Activated CD8-positive, alpha-beta T cell treated with anti-CD3 and anti-CD28 coated beads for 36 hours (primary cell): ENCODE measurements at places on chromosomes 11 and 22.

GRCh38 chr11:113504071-113504470, 28.9 kb upstream of the DRD2 start:
- no peak for DNase-seq

GRCh38 chr11:48011102-48011797, 30.9 kb downstream of the PTPRJ start:
- no peak for DNase-seq

GRCh38 chr11:15217416-15217815, 102.7 kb downstream of the INSC start:
- DNase-seq, result no peak

DNA sequence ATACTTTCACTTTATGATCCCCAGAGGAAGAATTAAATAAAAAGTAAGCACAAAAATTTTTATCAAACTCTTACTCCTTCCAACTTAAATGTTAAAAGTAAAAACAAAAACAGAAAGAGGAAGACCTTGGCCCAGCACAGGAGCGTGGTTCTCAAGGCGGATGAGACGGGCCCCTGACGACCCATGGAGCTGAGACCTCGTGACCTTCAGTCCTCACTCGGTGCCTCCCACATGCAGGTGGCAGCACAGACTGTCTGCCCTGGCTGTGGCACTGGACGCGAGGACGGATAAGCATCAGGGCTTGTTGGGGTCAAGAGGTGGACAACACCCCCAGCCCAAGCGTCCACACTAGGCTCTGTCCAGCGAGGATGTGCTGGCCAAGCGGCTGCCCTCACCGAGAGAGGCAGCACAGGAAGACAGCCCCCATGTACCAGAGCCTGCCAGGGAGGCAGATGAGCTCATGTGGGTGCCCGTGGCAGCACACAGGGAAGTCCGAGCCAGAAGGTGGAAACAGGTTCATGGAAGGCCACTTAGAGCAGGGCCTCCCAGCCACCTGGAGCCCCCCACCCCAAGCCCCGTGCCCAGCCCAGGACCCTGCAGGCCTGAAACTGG, 1389.8 kb downstream of the TBC1D22A start:
- DNase-seq, result no peak

DNA sequence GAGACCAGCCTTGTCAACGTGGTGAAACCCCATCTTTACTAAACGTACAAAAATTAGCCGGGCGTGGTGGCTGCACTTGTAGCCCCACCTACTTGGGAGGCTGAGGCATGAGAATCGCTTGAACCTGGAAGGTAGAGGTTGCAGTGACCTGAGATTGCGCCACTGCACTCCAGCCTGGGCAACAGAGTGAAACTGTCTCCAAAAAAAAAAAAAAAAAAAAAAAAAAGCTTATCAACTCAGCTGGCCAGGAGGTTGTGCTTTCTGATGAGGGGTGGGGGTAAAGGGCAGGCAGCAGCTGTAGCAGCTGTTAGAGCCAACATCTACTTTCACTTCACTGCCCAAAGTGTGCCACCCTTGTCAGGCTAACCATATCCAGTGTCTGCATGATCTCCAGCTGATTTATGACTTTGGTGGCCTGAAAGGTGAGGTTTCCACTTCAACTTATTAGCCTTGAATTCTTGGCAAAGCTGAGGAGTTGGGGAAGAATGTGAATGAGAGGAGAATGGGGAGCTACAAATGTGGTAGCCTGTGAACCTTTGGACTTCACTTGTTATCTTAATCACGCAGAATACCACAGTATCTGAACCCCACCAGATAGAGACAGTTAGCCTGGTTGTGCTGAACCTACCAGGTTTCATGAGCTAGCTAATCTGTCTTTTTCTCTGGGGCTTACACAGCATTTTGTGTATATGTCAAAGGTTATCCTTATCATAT, 19.6 kb downstream of the RNF121 start:
- no peak for DNase-seq

DNA sequence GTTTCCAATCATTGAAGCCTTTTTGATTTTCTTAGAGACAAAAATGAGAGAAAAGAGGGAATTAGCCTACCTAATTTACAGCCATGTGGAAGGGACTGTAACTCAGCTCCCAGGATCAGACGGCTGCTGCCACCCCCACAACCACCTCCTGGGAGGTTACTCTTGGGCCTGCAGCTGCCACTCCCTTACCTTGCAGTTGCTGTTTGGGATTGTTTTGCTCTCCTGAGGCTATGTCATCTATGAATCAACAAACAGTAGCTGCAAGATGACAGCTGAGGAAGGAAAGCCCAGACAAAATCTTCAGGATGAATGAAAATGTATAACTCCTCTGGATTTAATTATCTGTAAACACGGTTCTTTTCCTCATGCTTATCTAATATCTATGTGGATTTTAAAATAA, 28.0 kb upstream of the ZC3H12C start:
- DNase-seq, result no peak

DNA sequence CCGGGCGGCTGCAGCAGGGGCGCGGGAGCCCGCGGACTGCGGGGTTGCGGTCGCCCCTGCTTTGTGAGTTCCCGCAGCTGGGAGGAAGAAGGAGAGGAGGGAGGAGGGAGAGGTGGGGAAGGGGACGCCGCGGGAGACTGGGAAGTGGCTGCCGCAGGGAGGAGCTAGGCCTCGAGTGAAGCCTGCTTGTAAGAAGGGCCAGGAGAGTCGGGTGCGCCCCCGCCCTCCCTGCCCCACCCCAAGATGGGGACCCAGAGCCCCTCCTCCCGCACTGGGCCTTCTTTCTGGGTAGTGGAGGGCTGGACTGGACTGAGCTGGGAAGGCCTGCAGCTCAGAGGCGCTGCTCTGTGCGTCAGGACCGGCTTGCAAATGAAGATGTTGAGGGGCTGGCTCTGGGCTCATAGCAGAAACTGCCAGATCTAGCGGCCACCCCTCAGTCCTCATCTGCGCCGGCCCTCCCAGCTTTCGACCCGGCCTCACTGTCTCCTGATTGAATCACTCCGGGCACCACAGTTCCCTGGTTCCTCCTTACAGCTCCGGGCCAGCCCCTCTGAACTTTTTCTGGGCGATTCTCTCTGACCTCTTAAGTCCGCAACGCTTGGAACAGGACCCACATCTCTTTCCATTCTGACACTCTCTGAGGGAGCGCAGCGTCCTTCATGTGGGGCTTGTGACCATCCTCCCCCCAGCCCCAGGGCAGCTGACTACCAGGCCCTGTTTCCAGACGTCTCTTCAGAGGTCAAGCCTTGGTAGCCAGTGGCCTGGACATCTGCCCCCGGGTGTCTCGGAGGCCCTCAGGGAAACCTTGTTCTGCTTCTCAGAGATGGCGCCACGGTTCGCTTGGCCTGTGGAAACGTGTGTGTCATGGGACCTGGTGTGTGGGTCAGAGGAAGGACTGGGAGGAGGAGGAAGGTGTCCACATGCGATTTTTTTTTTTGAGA, 21.9 kb downstream of the SERPINH1 start:
- DNase-seq, result peak; percentile 16

DNA sequence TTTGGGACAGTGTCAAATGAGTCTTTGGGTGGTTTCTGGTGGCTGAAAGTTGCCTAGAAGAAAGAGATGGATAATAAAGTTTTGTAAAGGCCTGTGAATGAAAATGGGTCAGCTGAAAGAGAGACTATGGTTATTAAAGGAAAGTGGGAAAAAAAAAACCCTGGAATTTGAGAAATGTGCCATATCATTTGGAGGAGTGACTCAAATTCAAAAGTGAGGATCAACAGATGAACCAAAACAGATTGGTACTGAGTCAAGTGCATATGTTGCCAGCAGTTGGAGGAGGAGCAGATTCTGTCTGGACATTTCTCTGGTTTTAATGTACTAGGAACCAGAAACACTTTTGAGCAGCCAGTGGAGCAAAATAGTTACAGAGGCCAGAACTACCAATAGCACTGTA, 339.8 kb downstream of the KCNA4 start:
- no peak for DNase-seq

DNA sequence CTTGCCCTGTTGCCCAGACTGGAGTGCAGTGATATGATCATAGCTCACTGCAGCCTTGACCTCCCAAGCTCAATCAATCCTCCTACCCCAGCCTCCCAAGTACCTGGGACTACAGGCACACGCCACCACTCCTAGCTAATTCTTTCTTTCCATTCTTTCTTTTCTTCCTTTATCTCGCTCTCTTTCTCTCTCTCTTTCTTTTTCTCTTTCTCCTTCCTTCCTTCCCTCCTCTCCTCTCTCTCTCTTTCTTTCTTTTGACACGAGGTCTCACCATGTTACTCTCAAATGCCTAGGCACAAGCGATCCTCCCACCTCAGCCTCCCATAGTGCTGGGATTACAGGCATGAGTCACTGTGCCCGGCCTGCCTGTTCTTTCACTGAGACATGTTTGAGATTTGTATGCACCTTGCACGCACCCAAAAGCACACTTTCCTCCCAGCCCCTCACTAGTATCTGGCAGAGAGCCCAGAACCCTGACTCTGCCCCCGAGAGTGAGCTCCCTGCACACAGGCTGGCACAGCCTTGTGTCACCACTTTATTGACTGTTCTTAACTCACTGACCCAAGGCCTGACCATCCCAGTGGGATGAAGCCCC, 56.8 kb downstream of the CD6 start:
- DNase-seq, result peak; percentile 88

DNA sequence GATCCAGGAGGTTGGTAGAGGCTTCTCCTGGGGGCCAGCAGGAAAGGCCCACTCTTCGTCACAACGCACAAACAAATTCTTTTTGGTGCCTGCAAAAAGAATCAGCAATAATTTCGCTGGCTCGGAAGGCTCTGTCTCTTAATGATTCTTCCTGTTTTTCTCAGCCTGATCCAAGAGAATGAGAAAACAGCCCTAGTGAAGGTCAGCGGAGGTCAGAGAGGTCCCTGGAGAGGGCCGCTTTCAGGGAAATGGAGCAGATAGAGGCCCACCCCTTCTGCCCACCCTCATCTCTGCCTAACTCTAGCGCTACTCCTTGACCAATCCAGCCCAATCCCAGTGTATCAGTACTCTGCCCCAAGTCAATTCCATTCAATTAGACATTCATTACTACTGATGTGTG, 19.2 kb downstream of the LRRC55 start:
- no peak for DNase-seq

- DNase-seq, result no peak
Observed at GRCh38 chr11:125279676-125280418, 115.3 kb downstream of the PKNOX2 start.

DNA sequence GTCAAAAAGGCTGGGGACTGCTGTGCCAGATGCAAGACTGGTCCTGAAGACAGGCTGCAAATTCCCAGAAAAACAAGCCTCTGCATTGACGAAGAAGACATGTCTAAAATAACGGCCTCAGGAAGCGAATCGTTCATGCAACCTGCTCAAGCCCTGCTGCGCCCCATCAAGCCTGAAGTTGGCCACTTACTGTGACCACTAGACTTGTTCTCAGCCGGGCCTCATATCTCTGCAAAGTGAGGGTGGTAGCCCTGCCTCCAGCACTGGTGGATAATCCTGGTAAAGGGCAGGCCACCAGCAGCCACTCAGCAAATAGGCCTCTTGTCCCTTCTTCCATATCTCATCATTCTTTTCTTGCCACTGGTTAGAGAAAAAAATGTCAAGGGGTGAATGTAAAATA, 11.8 kb downstream of the LTO1 start:
- no peak for DNase-seq

- DNase-seq, result no peak
Observed at GRCh38 chr22:30248484-30248883, 1.9 kb upstream of the LIF start.

- DNase-seq, result no peak
Observed at GRCh38 chr11:102007567-102008437, 39.4 kb upstream of the CFAP300 start.

- DNase-seq, result no peak
Observed at GRCh38 chr11:133041928-133042882, 490.1 kb downstream of the OPCML start.

DNA sequence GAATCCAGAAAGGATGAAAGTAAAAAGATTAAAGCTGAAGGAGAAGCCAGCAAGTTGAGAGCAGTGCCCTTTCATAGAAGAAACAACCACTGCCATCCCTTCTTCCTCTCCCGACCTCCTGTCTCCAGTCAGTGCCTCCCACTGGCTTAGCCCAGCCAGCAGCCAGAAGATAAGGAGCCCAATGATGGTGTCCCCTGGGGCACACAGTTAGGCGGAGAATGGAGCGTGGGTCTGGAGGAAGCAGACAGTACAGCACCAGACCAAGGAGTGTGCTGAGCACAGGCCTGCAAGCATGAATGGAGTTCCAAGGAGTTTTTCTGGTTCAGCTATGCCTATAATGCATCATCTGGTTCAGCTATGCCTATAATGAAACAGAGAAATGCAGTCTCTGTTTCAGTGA, 54.3 kb upstream of the TNRC6B start:
- no peak for DNase-seq

GRCh38 chr22:43174941-43175531, 11.9 kb downstream of the TTLL12 start:
- DNase-seq, result no peak

GRCh38 chr11:134589129-134589528, 177.1 kb upstream of the B3GAT1 start:
- DNase-seq, result no peak

GRCh38 chr11:44017443-44018126, 30.2 kb upstream of the ACCSL start:
- DNase-seq, result no peak

DNA sequence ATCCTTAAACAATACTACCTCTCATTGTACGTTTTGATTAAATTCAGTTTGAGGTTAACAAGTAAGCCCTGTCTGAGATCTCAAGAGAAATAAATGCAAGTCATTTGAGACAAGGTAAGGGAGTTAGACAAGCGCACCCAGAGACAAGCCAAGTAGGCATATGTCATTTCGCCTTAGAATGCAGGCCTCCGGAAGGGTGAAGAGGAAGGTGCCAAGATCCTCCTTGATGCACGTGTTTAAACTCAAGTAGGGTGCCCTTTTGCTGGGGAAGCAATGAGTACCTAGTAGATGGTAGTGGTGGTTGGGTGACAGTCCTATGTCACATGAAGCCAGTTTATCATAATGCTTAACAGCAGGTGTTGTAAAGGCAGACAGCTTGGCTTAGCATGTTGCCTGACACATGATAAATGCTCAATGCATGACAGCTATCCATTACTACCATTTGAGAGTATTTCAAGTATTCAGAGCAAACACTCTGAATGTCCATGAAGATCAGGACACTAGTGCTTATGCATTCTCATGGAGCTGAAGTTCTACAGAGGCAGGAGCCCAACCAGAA, 415.9 kb downstream of the TMEM135 start:
- DNase-seq, result no peak

- no peak for DNase-seq
Observed at GRCh38 chr22:37880668-37881440, 25.2 kb upstream of the MICALL1 start.
